ENCODE measurements at places on chromosomes 12 and 14. TPM values are rescaled to one million over a fixed set of nuclear protein-coding genes. Genes with fewer than 3 reads are reported as not detected.

Gene CCDC88C
- total RNA-seq, result 175 TPM

Gene FGF6
- total RNA-seq, result not detected

Gene WDHD1
- 43.2 TPM for total RNA-seq

Gene RNF212B
- not detected for total RNA-seq

Gene BEST3
- not detected for total RNA-seq

Gene BAZ1A
- total RNA-seq, result 55.6 TPM

Gene KLRB1
- 0.95 TPM for total RNA-seq

Gene ANKS1B
- 0.86 TPM for total RNA-seq

Gene TEX52
- total RNA-seq, result 0.16 TPM

Gene GPR135
- total RNA-seq, result 1.9 TPM

Gene DCTN2
- total RNA-seq, result 88.4 TPM

Gene P2RX2
- not detected for total RNA-seq

Gene MIP
- not detected for total RNA-seq

Gene PRH2
- total RNA-seq, result not detected

Gene RILPL2
- 7.5 TPM for total RNA-seq

Gene RTL1
- not detected for total RNA-seq

Gene PKP2
- 0.16 TPM for total RNA-seq

Gene CAPZA3
- not detected for total RNA-seq

Gene SLC5A8
- not detected for total RNA-seq

Gene CCDC198
- total RNA-seq, result not detected

Gene PTGDR
- total RNA-seq, result 0.66 TPM

Gene ST8SIA1
- 0.32 TPM for total RNA-seq

Gene CLEC4C
- not detected for total RNA-seq

Gene COPZ1
- total RNA-seq, result 136 TPM

Gene E2F7
- total RNA-seq, result 19.6 TPM

Gene SUOX
- total RNA-seq, result 9.6 TPM

Gene PLEKHD1
- total RNA-seq, result 0.16 TPM

Gene CYP27B1
- 4.3 TPM for total RNA-seq

Gene ACRBP
- 1.5 TPM for total RNA-seq

Gene KRT82
- not detected for total RNA-seq

Gene OAS2
- 140 TPM for total RNA-seq

Gene TAS2R7
- not detected for total RNA-seq

Gene FBXO34
- 21.9 TPM for total RNA-seq

Gene SIRT4
- 1.6 TPM for total RNA-seq

Gene AEBP2
- total RNA-seq, result 47.2 TPM

Gene FGD4
- 0.16 TPM for total RNA-seq

Gene TAS2R19
- total RNA-seq, result 3.5 TPM

Gene ZFHX2
- 0.98 TPM for total RNA-seq

Gene CCDC38
- 0.09 TPM for total RNA-seq

Gene LGR5
- not detected for total RNA-seq

Gene FIGNL2
- 0.25 TPM for total RNA-seq

Gene NRIP2
- not detected for total RNA-seq

Gene NDUFB1
- 116 TPM for total RNA-seq

Gene YY1
- 101 TPM for total RNA-seq

Gene CELA1
- total RNA-seq, result 0.16 TPM

Gene DIO2
- total RNA-seq, result not detected

Gene KLRC2
- total RNA-seq, result not detected

Gene LAG3
- total RNA-seq, result 11.8 TPM

Gene INHBE
- not detected for total RNA-seq

Gene DAO
- total RNA-seq, result not detected

Gene LMNTD1
- not detected for total RNA-seq

Gene SFSWAP
- total RNA-seq, result 59.2 TPM

Gene OR9K2
- total RNA-seq, result not detected

Gene CD163L1
- total RNA-seq, result not detected

Gene C12orf56
- total RNA-seq, result 0.16 TPM

Gene TSHR
- 1.9 TPM for total RNA-seq

Measured in T-helper 2 cell treated with Interferon-gamma antibody and Interleukin-4, amounts not matched to agents 100 ng/mL and 5 ng/mL, for 36 hours (primary cell).